B cell (primary cell): ENCODE measurements at places on chromosomes 6 and 20.

GRCh38 chr20:56442389-56443365 is 25.8 kb upstream of the RTF2 start:
- no peaks in the 10 kb centered on the region for H3K27me3 ChIP-seq
- DNase-seq, result no peak
- H3K4me1 ChIP-seq, result peaks cover 15% of the 10 kb centered on the region
- no peaks in the 10 kb centered on the region for H3K36me3 ChIP-seq
- no peak overlapping the region for H3K4me3 ChIP-seq

DNA sequence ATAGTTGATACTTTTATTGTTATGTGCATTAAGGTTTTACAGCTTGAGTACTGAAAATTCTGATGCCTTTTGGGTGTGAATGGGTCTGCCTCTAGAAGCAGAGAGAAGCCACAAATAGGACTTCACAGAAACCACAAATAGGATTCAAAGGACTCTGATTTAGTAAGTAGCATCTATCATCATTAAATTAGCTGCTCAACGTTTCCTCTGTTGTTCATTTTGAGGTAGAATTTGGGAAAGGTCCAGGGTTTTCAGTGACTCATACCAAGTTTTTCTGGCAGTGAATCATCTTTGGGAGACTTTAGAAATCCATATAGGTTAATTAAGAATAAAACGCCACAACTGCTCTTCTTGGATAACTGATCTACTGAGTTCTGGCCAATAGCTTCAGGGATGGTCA is 105.1 kb downstream of the PHF3 start:
- H3K4me1 ChIP-seq, result no peaks in the 10 kb centered on the region
- no peaks in the 10 kb centered on the region for H3K27me3 ChIP-seq
- no peak for DNase-seq

DNA sequence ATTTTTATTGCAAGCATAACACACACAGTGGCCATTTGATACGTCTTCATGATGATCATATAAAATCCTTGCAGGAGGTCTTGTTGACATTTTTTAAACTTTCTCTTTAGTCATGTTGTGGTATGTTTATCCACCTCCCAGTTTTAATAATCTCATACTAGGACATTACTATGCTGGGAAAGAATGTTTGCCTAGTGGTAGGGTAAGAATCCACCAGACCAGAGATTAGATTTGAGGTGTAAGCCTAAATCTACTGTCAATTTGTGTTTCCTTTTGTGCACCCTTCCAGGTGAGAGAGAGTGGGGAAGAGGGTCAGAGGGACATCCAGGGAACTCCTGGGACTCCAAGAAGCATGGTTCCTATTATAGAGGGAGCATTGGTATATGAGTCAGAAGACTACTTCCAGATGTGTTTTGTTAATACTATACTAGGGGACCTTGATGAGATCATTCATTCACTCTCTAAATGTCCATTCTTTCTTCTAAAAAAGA is 298.3 kb upstream of the SASH1 start:
- DNase-seq, result no peak
- no peaks in the 10 kb centered on the region for H3K36me3 ChIP-seq
- no peaks in the 10 kb centered on the region for H3K4me1 ChIP-seq
- H3K4me3 ChIP-seq, result no peak overlapping the region
- no peak overlapping the region for H3K27ac ChIP-seq
- H3K27me3 ChIP-seq, result no peaks in the 10 kb centered on the region

DNA sequence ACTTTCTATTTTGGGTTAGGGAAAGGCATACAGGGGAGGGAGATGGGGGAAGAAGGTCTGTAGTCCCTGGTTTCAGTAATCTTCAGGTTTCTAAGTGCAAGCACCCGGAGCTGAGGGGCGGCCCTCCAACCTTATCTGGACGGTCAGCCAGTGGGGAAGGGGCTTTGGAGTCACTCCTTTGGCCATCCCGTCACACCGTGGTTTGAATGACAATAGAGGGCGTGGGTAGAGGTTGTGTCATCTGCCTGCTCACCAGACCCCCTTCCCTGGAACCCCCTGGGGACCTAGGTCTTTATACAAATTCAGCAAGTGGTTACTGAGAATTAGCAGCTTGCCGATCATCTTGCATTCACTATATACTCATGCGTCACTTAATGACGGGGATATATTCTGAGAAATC is 29.1 kb downstream of the STK35 start:
- no peaks in the 10 kb centered on the region for H3K27me3 ChIP-seq
- no peak overlapping the region for H3K27ac ChIP-seq
- no peaks in the 10 kb centered on the region for H3K4me1 ChIP-seq
- H3K4me3 ChIP-seq, result no peak overlapping the region

- no peak for DNase-seq
- H3K4me1 ChIP-seq, result no peaks in the 10 kb centered on the region
- no peaks in the 10 kb centered on the region for H3K27me3 ChIP-seq
These were observed 5.2 kb downstream of the KIAA0408 start for GRCh38 chr6:127453845-127454619.

GRCh38 chr6:136274062-136274461 is 15.6 kb downstream of the BCLAF1 start:
- H3K27ac ChIP-seq, result no peak overlapping the region
- peaks cover 84% of the 10 kb centered on the region for H3K36me3 ChIP-seq
- H3K4me3 ChIP-seq, result no peak overlapping the region
- H3K4me1 ChIP-seq, result no peaks in the 10 kb centered on the region

GRCh38 chr6:55674672-55675071 is 95.7 kb upstream of the HMGCLL1 start:
- no peaks in the 10 kb centered on the region for H3K36me3 ChIP-seq
- H3K4me1 ChIP-seq, result no peaks in the 10 kb centered on the region
- H3K4me3 ChIP-seq, result no peak overlapping the region
- no peak for DNase-seq
- no peaks in the 10 kb centered on the region for H3K27me3 ChIP-seq

GRCh38 chr20:56447227-56447626 is 21.2 kb upstream of the RTF2 start:
- H3K4me1 ChIP-seq, result no peaks in the 10 kb centered on the region
- no peaks in the 10 kb centered on the region for H3K27me3 ChIP-seq
- no peak overlapping the region for H3K4me3 ChIP-seq
- no peak overlapping the region for H3K27ac ChIP-seq
